ENCODE measurements at places on chromosomes 2 and 18. TPM values are rescaled to one million over a fixed set of nuclear protein-coding genes. Genes with fewer than 3 reads are reported as not detected.

- DNase-seq: no peak
Observed at GRCh38 chr2:3458396-3459184, 60.7 kb downstream of the ADI1 start.

The RAB12 gene
- 17.2 TPM for total RNA-seq

The OR6B2 gene
- total RNA-seq: not detected

GRCh38 chr18:71040161-71040560, 751.3 kb downstream of the SOCS6 start:
- no peak for DNase-seq

DNA sequence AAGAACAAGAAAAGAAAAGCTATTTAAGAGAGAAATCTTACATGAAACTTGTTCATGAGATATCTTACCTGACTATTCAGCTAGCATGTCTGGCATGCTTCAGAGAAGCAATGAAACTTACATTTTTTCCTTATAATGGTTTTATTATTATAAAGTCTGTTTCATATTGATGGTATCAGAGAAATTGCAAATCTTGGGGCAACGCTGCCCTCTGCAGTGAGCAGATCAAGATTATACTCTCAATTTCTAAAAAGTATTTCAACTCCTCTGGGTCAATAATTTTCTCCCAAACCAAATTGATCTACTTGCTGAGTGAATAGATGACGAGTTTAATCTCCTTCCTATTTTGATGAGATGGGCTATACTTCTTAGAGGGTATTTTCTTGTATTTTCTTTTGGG, 235.6 kb downstream of the NUP35 start:
- no peak for DNase-seq
